ENCODE measurements at places on chromosomes 12 and 14. TPM values are rescaled to one million over a fixed set of nuclear protein-coding genes. Genes with fewer than 3 reads are reported as not detected.

GRCh38 chr12:47383942-47384341, 304.2 kb upstream of the AMIGO2 start:
- DNase-seq, result no peak

Gene STRAP
- total RNA-seq, result 133 TPM

GRCh38 chr12:79423560-79423959, 267.2 kb downstream of the PAWR start:
- no peak for DNase-seq

Gene LRP10
- 36.3 TPM for total RNA-seq

DNA sequence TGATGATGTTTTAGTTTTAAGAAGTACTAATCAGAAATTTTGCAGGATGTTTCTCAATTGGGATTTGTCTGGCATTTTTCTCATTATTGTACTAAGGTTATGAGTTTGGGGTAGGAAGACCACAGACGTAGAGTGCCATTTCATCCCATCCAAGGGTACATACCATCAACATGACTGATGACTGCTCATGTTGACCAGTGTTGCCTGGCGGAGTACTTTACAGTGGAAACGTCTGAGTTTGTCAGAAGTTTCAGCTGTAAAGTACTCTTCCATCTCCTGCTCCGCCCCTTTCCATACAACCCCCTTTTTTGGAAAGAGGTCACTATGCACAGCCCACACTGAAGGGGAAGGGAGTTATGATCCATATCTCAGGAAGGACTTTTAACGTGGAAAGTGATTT, 74.2 kb downstream of the RCOR1 start:
- no peak for DNase-seq

Gene TESPA1
- 107 TPM for total RNA-seq

DNA sequence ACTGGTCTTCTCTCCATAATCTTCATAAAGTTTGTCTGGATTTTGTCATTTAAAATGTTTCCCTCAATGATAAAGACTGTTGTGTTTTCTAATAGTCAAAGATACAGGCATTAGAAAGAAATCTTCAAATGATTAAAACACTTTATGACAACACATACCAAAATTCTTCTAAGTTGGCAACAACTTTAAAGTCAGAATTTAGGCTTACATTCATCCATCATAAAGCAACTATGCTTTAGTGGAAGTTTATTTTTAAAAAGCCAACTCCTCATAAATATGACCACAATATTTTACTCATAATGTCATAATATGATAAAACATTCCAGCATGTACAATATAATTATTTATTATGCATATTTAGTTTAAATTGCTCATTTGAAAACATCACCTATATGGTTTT, 17.2 kb upstream of the CCER1 start:
- no peak for DNase-seq

DNA sequence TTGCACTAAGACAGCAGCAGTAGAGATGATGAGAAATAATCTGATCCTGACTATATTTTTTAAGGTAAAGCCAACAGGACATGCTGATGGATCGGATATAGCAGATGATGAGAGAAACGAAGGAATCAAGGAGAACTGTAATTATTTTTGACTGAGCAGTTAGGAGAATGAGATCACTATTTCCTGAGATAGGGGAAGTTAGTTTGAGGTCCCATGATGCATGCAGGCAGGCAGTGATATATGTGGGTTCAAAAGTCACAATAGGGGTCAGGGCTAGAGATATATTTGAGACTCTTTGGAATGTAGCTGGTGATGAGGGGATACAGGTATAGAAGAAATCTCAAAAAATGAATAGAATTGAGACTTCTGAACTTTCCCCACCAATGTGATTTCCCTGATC, 107.6 kb downstream of the GTF2A1 start:
- DNase-seq, result no peak

Gene GALNT16
- 0.14 TPM for total RNA-seq

Gene OAS3
- 35.3 TPM for total RNA-seq

GRCh38 chr12:267581-268482, 5.2 kb upstream of the SLC6A13 start:
- no peak for DNase-seq

DNA sequence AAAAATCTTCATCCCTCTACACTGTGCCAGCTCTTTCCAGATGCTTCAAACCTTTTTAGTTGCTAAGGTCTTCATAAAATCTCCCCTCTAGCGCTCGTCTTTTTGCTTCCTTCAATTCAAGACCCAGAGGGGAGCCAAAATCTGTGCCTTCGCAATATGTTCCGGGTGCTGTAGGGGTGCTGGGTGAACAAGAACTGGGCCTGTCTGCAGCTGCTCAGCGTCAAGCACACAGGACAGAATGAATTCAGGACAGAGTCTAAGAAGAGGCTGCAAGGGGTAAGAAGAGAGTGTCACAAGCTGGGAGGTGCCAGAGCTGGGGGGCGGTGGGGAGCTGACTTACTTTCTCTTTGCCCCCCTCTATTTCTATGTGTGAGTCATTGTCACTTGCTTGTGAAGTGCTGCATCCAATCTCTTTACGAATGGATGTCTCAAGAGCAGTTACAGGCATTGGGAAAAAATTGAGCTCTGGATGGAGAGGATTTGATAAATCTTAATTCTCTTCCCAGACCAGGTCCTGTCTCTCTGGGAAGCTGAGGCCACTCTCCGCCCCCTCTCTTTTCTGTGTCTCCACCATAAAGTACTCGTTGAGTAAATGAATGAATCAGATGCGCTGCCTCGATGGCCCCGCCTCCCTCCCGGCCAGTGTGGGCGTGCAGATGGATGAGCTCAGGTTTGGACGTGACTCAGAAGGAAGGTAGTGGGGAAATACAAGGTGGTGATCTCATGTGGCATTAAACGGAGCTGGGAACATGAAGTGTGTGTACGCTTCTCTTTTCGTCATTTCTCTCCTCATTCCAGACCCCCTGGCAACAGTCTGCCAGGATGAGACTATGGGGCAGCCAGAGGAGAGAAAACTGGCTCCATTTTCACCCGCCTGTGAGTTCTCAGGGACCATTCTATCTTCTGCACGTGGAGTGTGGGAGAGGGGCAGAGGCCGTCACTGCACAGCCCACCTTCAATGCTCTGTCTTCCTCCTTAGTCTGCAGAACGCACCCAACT, 91.3 kb downstream of the TSPAN9 start:
- peak; percentile 88 for DNase-seq

DNA sequence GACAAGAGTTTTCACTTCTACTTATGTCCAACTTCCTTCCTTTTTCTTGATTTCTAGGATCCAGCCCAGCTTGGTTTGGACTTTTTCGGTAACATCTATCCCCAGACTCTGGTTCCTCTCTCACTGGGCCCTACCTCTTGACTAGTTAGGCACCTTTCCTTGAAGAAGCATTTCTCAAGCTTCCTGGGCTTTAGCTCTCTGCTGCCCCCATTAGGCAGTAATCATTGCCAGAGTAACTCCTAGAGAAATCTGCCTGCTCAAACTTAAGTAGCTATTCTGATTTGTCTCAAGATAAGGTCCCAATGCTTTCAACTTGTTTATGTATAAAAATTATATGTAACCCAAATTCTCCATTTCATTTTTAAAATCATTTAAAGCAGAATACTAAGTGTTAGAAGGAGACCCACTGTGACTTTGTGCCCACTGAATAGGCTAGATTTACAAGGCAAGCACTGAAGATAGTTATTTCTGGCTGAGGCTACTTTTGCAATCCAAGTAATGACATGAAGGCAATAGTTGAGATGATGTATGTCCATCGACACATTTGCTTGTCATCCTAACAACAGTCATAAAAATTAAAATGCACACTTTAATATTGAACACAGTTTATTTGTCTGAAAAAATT, 275.0 kb upstream of the G2E3 start:
- peak; percentile 47 for DNase-seq

GRCh38 chr12:52295663-52296062, 4.3 kb upstream of the KRT81 start:
- no peak for DNase-seq

DNA sequence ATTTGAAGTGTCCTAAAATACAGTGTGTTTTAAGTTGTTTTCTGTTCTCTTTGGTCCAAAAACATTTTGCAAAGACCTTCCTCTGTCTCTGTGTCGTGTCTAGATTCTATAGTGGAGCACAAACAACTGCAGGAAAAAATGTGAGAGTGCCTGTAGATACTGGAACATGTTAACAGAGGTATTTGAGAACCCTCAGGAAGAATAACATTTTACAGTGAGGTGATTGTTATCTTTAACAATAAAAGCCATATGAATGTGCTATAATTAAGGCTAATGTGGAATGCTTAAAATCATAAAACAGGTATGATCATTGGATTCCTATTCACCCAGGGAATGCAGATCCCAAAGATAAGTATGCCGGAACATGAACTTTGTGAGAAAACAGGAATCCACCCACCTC, 98.0 kb downstream of the SAMD4A start:
- no peak for DNase-seq
